ENCODE measurements at places on chromosomes 2 and 18.

- DNase-seq, result no peak
Observed at GRCh38 chr2:169478745-169479256, 493 bp upstream of the BBS5 start.

DNA sequence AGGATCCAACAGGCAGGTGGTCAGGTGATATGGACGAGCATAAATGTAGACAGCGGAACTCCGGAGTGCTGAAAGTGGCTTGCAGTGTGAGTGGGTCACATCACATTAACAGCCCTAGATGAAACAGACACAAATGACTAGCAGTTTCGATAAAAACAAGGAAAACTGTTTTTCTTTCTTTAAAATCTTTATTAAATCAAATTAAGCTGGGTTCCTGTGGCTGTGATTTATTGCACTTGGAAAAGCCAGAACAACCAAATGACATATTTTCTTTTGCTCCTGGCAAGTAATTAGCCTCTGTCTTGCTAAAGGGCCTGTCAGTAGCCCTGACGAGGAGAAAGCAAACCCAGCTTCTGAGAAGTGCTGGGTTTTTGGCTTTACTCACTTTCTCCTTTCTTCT, 152.9 kb upstream of the DDX18 start:
- no peak for DNase-seq

GRCh38 chr2:173571021-173571821, 216.5 kb downstream of the CDCA7 start:
- DNase-seq, result no peak

GRCh38 chr18:79404567-79404910, 8.8 kb downstream of the NFATC1 start:
- no peak for DNase-seq

- no peak for DNase-seq
Observed at GRCh38 chr2:103169861-103170260, 408.0 kb downstream of the TMEM182 start.

DNA sequence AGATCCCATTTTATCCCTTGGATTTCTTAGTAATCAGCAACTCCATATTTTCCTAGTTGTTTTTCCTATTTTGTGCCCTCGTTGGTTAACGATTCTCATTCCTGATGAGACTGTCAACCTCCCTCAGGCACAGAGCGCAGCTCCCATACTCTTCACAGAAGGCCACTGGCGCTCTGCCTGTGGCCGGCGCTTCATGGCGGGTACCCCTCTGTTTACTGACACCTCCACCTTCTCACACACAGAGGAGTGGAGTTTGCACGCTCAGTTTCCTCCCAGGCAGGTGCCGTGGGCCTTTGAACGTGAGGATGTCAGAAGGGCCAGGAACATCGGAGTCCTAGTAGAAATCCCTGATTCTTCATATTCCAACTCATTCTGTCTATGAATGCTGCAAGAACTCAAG, 139.0 kb downstream of the MBP start:
- DNase-seq, result no peak

DNA sequence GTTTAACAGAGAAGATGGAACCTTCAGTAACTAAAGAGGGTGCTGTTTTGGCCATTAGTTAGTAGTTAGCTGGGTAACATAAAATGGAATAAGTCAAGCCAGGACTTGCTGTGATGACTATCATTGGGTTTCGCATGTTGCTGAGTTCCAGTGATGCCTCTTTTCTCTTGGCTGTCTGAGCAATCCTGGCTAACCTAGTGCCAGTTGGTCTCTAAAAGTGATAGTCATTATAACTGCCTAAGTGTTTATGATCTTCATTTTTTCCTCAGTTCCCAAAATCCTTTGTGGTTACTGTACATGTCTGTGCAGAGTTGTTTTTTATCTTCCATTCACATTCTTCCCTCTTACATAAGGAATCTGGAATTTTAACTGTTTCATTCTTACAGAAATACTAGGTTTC, 33.4 kb downstream of the WDR43 start:
- DNase-seq, result no peak

DNA sequence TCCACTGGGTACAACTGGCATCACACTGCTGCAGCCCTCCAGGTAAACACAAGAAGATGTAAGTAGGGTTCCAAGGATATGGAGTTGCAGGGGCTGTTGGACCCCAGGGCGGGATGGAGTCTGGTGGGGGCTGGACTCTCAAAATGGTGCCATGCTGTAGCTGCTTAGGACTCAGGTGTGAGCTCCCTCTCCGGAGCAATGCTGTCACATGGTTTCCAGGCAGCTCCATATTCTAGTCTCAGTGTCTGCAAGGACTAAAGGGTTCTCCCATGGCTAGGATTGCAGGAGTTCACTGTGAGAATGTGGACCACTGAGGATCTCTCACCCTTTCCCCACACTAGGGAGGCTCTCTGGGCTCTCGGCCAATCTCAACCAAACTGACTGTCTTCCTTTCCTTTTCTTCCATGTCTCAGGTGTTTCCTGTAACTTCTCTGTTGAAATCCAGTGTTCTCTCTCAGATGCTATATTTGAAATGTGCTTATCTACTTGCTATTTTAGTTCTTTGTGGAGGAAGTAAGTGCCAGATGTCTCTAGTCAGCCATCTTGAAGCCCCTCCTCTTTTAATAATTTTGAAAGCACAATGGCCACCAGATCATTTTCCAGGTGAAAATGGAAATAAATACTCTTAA, 57.6 kb downstream of the CCNT2 start:
- DNase-seq, result no peak

GRCh38 chr18:48639772-48640432, 101.1 kb downstream of the CTIF start:
- no peak for DNase-seq

DNA sequence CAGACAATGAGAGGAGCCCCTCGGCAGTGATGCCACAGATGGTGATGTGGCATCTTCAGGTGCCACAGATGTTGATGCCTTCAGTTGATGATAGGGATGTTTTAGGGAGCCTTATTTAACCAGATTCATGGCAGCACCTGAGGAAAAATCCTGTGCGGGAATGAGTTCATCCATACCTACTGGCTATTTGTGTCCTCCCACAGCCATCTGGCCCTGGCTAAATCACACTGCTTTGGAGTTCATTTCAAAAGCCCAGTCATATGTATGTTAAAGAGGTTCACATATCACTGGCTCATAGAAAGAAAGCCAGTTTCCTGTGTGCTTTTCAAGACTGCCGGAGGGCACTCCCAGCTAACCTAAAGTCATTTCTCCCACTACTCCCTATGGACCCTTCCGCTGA, 131.3 kb downstream of the MCFD2 start:
- no peak for DNase-seq

- DNase-seq, result peak; percentile 15
Observed at GRCh38 chr2:128377071-128377910, 58.6 kb upstream of the HS6ST1 start.

- no peak for DNase-seq
Observed at GRCh38 chr18:78659748-78660147, 319.9 kb upstream of the SALL3 start.

GRCh38 chr18:48165111-48165866, 234.8 kb upstream of the SMAD2 start:
- DNase-seq, result no peak

- DNase-seq, result no peak
Observed at GRCh38 chr2:217949447-217949846, 53.3 kb downstream of the TNS1 start.

- no peak for DNase-seq
Observed at GRCh38 chr2:212958757-212959295, 192.6 kb downstream of the IKZF2 start.

DNA sequence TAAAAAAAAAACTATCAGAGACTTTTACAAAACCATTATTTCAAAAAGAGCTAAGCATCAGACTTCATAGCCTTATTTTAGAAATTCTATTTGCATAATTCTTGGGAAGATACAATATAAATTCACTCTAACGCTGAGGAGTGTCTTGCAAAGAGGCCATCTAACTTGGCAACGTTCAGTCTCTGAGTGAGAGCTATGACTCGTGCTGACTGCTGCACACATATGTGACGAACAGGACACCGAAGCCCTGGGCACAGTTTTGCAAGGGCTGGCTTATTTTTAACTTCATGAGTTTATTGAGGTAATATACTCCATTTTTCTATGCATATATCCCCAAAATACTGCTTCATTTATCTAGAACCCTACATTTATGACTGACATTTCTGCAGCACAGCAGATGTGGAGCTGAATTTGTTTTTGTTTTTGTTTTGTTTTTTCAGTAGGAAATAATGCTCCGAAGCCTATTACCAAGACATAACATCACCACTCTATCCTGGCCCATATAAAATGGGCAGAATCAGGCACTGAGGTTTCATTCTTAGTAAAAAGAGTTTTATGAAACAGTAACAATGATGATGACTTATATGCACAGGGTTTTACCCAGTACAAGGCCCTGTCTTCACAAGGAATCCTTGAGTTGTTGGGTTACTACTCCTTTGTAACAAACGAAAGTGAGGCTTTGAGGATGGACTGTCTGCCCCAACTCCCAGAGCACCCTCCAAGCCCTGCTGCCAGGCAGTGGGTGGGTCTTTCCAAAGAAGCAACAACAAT, 68.3 kb downstream of the CRACDL start:
- no peak for DNase-seq

DNA sequence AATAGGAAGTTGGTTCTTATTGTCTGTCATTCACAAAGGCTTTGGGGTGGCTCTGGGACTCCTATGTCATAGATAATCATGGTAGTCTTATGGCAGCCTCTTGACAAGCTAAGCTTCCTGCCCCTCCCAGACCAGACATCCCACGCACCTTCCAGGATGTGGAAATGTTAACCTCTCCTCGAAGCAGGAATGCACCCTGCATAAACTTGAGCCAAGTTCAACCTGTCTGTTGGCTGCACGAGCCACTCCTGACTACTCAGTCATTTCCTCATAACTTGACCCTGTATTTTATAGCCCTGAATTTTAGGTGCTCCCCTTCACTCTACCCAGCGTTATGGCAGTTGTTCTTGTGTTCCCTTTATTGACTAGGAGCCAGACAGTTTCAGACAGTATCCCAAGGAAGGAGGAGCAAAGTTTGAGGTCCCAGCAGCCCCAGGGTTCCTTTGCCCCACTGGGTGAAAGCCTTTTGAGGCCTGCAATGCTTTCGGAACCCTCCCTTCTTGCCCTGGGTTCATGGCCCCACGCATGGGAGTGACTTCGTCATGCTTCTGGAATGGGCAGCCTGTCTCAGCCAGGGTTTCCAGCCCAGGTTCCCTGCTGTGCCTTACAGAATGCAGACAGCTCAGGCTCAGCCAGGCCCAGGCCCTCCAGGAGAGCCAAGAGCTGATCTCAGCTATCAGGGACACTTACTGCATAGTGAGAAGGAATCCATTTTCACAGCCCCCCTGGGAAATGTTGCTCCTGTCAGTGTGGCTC, 15.6 kb upstream of the INO80C start:
- no peak for DNase-seq

- no peak for DNase-seq
Observed at GRCh38 chr2:172089633-172090032, 4.3 kb downstream of the DLX1 start.

GRCh38 chr2:60558536-60558935, 5.1 kb upstream of the BCL11A start:
- DNase-seq, result no peak

DNA sequence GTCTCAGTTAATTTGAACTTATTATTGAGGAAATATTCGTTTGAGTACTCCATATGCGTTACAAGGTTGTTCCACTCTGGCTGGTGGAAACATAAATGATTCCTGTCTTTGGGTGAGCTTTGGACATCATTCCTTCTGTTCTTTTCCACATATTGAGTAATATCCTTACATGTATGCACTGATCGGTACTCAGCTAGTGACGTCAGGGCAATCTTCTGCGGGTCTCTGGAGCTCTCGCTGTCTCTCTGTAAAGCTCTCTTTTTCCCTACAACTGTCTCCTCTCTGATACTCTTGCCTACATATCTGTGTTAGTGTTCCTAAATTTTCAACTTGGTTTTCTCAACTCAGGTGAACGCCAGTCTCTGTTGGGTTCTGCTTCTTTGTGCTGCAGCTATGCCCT, 23.4 kb upstream of the IL36G start:
- no peak for DNase-seq

GRCh38 chr2:42726680-42727079, 37.3 kb downstream of the OXER1 start:
- DNase-seq, result no peak

DNA sequence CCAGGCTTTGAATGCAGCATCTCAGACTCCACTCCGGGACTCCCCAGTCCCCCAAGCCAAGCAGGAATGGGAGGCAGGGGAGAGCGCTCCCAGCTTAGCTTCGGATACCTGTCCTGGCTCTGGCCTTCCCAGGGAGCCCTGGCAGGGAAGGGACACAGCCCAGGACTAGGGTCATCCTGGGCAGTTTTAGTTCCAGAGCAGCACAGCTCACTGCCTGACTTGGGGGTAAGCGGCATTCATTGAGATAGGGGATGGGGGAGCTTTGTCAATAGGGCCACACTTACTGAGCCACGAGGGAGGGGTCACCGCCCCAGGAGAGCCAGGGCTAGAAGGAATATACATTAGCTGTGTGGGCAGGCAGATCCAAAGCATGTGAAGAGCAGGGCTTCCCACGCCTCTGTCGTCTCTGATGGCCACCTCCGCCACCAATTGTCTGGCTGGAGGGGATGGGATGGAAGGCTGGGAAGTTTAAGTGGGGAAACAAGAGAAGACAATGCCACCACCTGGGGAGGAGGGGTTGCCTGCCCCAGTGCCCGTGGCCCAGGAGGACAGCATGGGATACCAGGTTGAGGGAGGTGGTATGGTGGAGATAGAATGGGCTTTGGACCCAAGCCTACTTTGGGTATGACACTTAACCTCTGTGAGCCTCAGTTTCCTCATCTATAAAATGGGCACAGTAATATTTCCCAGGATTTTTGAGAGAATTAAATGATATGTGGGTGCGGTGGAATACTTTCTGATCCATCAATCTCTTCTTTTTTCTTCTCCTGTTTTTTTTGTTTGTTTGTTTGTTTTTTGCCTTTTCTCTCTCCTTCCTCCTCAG, 40.2 kb downstream of the SCTR start:
- no peak for DNase-seq

DNA sequence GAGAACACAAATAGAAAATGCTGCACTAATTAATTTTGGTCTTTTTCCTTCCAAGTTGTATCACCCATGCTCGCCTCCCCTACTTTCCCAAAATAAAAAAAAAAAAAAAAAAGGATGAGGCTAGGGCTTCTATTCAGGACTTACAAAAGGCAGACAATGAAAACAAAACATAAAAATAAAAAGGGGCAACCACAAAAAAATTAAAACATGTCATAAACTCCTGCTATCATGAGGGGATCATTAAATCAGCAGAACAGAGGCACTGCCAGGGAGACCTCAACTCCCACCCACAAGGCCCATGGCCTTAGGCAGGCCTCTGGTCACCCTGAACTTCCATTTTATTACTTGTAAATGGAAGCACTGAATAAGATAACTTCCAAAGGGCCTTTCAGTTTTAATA, 23.3 kb downstream of the EPB41L3 start:
- DNase-seq, result no peak

- no peak for DNase-seq
Observed at GRCh38 chr2:216690853-216691741, 4.3 kb downstream of the IGFBP5 start.

DNA sequence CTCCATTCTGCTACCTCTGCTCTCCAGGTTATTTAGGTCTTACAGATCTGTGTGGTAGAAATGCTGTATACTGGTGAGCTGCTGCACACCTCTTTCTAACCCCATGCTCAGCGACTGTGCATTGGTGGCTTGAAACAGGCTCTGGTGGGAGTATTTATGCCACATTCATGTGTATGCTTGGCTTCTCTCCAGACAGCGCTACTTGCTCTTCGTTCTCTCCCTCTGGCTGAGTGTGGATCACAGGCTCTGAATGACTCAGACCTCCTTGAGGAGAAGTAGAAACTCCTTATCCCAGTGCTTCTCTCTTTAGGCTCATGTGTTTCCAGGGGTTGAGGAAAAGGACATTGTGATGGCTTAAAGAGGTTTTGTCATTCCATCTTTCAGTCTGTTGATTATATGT, 54.9 kb downstream of the FHOD3 start:
- DNase-seq, result no peak
